ENCODE measurements at places on chromosomes 1 and 21.

DNA sequence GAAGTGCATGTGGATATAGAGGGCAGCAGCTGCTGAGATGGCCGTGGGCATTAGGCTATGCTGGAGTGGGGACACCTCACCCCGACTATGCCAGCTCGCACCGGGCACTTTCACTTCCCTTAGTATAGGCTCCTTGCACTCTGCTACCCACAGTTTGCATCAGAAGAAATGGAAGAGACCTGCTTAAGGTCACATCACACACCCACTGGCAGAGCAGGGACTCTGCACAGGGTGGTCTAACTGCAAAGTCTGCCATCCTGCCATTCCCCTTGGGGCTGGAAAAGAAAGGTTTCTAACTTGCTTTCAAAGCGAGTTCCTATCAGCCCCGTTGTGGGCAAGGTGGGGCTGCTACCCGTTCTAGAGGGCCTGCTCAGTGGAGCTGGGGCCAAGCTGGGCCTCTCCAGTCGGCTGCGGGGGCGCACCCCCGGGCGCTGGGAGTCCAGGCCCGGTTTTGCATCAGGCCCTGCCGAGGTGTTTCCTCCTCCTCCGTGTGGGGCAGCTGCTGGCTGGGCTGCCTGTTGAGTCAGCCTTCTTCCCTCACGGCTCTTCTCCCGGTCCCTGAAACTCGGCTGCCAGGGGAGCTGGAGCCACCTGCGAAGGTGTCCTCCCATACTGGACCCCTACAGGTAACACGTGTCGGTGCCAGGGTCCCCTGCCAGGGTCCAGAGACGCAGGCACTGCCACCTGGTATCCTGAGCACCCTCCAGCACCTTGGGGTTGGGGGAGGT is at the start of gene SYTL1:
Gene SYTL1 (plus strand): TSS at position 498 of the 728 bp plus-strand sequence. CDS start 3,313 bp downstream, outside the sequence.
- DNase-seq = peak; percentile 62

DNA sequence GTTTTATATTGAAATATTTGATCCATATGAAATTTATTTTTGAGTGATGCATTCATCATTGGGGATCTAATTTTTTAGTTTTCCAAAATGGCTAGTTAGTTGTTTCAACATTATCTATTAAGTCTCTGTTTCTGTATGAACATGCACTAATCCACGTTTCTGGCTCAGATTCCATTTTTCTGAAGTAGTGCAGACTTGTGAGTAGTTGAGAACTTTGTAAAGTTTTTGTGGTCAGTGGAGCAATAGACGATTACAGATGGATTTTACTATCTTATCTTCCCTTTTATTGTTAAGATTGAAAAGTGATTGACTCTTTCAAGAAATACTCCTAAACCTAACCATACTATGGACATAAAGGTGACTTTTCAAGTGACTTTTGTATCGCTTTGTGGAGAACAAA is 16.7 kb downstream of the SOAT1 start:
- peak; percentile 63 for DNase-seq

GRCh38 chr1:85174503-85174902 is 26.3 kb downstream of the SYDE2 start:
- DNase-seq = no peak

DNA sequence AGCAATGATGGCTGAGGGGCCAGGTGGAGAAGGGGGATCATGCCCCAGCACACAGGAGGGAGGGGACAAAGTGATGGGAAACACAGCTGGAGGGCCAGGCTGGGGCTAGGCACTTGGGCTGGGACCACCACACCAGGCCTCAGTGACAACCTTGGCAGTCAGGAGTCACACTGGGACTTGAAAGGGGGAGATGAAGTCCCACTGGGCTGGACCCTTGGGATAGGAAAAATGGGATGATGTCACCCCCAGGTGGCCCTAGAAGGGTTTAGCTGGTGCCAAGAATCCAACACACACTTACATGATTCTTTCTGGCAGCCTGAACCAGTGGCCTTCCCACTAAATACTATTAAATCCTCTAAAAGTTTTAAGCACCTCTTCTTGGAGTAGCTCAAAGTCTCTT is 17.1 kb downstream of the ZBTB17 start:
- no peak for DNase-seq

DNA sequence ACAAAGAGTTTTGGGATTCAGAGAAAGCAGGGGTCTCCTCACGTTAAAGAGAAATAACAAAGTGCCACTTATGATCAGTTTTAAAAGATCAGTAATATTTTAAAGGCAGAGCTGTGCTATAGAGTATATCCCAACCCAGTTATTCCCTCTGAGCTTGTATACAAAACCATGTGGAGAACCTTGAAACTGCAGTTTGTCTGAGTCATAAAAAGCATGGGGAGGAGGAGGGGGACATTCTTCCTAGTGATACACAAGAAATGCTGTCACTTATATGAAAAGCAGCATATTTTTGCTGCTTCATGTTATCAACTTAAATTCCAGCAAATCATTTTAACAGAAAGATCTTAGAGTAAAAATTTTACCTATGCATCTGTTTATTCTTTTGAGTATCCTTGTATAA is 244.5 kb downstream of the GPR52 start:
- peak; percentile 10 for DNase-seq
